NCI-H2081 treated with DMSO at 0.1 percent for 48 hours (cell line): ENCODE measurements at places on chromosomes 11 and 22.

DNA sequence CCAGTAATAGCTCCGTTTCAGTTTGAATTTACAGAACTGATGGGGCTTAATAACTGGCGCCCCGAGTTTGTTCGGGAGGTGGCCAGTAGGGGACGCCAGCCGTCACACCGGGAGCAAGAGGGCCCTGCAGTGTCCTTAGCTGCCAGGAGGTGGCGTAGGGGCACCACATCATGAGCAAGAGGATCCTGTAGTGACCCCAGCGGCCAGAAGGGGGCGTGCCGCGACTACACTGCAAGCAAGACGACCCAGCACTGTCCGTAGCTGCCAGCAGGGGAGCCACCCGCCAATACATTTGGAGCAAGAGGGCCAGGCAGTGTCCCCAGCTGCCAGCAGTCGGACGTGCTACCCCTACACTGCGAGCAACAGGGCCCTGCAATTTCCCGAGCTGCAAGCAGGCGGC, 663.7 kb upstream of the B3GAT1 start:
- no peak for DNase-seq

DNA sequence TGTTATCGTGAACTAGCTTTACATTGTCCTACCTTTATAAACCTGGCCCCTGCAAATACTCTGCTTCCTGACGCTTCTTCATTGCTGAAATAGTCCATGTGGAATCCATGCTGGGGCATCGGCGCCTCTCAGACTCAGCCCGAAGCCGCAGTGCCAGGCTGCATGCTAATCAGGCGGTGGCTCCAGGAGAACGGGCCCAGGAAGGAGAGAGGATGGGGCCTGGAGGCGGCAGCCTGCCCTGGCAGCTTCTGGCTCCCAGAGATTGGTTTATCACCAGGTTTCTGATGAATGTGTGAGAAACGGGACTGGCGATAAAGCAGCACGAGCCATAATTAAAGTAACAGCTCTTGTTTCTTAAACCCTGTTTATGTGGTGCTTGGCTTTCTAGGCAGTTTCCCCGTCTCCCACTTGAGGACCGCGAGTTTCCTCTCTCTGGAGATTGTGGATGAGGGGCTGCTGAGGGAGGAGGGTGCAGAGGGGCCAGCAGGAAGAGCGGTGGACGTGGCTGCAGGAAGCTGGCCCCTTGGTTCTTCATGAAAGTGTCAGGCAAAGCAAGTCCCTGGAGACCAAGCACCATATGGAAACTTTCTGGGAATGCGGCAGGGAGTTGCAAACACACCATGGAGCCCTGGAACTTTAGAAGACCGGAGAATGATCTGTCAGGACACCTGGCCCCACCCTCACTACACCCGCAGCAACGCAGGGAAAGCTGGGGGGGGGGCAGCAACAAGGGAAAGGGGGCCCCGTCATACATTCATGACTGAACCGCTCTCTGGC, 93.4 kb downstream of the NTM start:
- DNase-seq = no peak

GRCh38 chr11:77201991-77202841, 74.2 kb downstream of the MYO7A start:
- DNase-seq = no peak

GRCh38 chr11:62755086-62755615, 1.2 kb upstream of the ZBTB3 start:
- DNase-seq = no peak

- DNase-seq = no peak
Measured at GRCh38 chr11:68845351-68846002, 3.8 kb upstream of the CPT1A start.

- no peak for DNase-seq
Measured at GRCh38 chr22:43205261-43205691, 18.3 kb upstream of the TTLL12 start.

DNA sequence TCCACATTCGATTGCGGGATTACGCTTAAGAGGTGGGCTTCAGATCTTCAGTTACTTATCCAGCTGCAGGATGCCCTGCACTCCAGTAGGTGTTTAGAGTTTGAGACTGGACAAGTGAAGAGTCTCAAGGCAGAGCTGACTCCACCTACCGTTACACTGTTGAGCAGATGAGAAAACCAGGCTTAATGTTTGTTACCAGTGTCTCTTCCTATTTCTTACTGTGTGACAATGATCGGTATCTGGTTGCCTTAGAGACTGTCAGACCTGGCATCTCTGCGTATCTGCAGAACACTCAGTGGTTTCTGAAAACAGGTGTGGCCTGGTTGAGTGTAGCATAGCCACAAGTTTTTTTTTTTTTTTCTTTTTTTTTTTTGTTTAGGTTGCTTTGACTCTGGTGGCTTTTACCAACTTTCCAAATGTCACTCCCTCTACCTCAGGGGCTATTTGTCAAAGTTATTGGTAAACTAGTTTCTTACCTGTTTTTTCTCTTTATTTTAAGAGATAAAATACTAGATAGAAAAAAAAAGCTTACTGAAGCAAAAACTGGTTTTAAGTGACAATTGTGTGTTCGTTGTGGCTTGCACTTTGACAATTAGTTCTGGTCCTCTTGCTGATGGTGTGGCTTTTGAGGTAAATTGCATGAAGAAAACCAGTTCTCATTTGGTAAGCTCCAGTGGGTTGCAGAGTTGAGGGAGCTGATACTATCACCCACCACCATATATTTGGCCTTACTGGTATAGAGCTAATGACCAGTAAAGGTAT, 284.8 kb downstream of the ETS1 start:
- DNase-seq = no peak

GRCh38 chr11:106989078-106989455, 29.2 kb downstream of the GUCY1A2 start:
- no peak for DNase-seq

DNA sequence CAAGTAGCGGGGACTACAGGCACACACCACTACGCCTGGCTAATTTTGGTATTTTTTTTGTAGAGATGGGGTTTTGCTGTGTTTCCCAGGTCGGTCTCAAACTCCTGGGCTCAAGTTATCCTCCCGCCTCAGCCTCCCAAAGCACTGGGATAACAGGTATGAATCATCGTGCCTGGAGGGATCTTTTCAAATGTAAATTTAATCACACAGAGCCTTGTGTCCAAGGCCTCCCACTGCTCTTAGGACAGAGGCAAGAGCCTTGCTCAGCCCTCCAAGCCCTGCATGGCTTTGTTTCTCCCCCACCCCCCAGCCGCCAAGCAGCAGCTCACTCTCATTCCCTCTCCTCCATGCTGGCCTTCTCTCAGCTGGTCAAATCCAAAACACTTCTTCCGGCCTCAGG, 75.3 kb upstream of the CREB3L1 start:
- no peak for DNase-seq

DNA sequence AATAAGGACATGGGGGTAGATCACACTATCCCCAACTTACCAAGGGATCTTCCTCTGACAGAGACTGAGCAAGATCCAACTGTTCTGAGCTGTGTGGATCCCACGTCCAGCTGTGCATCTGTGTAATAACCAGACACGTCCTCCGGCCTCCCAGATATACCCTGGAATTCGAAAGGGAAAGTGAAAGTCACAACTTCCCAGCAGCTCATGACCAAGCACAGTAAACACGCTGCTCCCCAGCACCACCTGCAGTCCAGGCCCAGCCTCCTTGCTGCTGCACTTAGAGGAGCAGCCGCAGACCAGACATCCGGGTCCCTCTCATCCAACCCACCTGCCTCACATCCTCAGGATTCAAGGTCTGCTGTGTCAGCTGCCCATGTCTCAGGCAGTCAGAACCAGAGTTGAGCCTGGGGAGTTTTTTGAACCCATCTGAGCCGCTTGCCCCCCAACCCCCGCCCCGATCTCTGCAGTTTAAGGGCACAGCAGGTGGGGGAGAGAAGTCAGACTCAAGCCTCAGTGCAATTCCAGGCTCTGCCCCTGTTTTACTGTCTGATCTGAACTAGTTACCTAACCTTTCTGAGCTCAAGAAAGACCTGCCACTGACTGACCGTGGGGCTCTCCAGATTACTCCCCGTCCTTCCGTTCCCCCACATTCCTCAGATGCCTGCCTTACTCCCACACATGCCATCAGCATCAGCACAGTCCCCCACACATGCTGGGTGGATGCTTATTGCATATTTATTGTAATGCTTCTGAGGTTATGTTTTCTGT, at the start of gene APOL2:
TSS of gene APOL2 (minus strand) at position 127 of the 771 bp plus-strand sequence. CDS start 6,365 bp downstream, outside the sequence.
- DNase-seq = peak; percentile 53

DNA sequence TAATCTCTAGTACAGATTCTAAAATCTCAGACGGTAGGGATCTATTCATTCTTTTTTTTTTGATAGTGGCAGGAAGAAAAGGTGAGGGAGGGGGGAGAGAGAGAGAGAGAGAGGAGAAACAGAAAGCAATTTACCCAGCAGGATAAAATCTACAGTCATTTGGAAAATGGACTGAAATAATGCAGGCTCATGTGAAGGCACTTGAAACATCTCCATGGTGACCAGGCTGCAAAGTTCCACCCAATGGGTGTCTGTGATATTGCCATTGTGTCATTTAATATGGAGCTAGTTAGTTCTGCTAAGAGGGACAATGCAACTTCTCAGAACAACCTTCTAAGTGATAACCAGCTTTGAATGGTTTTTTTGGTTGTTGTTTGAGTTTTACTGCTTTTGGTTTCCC, 165.2 kb upstream of the RAG2 start:
- no peak for DNase-seq

DNA sequence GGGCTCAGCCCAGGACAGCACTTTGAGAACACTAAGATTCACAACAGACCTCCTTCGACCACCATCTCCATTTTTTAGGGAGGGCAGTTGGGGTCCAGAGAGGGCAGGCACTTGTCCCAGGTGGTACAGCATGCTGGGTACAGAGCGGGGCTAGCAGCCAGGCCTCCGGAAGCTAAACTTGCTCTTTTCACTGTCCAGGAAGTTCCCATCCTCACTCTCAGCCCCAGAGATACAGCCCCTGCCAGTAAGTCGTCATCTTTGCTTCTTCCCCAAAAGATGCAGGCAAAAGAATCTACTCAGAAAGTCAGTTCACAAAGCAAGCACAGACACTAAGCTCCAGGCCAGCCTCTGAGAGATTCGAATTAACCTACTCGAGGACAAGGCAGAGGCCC, 6.7 kb upstream of the RAB3IL1 start:
- DNase-seq = no peak

DNA sequence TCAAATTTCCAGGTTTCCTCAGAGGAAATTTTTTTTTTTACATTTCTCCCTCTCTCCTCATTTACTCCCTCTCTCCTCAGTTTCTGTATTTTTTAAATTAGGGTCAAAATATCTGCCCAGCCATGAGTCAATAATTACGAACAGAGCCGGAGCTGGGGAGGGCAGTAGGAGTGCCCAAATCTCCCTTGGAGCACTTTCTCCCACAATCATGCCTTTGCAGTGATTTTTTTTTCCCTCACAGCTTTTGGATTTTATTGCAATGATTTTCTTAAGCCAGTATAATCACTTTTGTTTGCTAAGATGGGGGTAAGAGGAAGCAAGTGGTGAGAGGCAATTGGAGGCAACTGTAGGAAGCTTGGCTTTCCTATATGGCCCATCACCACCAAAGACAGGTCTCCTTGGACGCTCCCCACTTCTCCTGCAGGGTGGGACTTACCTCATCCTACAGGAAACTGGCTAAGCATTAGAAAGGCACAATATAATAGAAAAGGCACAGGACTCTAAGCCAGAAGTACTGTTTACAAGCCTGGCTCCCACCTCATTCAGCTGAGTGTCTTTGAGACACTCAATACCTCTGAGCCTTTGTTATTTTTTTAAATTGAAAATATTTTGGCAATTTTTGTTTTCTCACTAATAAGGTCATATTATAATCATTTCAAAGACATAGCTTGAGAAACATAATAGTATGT, 192.6 kb upstream of the PITPNB start:
- DNase-seq = no peak

DNA sequence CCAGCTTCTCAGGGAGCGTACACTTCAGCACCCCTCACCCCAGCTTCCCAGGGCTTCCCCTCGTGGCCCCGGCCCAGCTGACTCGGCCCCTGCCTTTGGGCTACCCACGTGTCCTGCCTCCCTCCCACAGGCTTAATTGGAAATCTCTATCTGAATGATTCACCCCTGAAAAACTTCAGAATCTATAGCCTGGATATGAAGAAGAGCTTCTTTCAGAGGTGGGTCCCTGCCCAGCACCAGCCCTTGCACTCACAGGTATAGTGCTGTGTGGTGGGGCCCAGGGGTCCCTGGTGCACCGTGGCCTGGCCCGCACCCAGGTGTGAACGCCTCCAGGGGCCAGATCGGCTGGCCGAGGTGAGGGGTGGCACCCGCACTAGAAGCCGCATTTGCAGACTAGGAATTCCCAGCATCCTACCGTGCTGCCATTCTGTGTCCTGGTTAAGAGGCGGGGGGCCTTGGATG, 38.4 kb downstream of the B3GAT1 start:
- no peak for DNase-seq

DNA sequence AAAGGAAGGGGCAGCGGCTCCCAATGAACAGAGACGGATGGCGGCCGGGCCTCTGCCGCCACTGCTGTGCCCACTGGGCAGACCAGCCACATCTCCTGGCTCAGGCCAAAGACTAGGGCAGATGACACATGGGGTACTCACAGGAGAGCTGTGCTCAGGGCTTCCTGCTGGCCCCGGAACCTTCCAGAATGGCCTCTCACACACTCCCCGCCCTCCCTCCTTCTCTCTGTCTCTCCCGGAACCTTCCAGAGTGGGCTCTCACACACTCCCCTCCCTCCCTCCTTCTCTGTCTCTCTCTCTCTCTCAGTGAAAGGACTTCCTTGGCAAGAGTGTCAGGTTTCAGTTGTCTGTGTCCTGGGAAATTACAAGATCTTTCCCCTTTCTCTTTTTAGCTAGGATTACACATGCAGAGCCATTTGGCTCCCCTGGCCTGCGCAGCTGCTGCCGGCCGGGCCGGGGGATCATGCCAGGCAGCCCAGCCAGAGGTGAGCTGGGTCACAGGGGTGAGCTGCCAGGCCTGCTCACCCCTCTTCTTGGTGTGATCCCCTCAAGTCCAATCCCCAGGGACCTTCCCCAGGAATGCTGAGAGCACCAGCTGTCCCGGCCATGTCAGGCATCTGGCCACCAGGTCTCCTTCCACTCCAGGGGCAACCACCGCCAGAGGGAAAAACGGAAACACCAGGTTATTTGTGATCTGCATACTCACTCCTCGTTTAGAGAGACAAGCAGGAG, 45.3 kb upstream of the ADA2 start:
- DNase-seq = no peak

DNA sequence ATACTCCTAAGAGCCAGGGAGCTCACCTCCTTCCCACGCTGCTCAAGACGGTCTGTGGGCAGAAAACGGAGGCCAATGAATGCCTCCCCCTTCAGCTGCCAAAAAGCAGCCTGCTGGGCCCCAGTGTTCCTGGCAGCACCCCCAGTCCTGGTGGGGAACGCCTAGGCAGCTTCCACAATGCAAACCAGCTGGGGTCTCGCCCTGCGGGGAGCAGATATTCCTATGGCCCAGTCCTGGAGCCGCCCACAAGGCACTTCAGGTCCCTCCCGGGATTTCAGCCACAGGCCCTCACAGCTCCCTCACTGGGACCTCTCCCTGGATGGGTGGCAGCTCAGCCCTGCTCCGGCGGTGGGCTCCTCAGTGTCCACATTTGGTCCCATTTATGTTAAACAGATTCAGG, 29.2 kb downstream of the A4GALT start:
- DNase-seq = no peak
